ENCODE measurements at places on chromosomes 5 and 9. TPM values are rescaled to one million over a fixed set of nuclear protein-coding genes. Genes with fewer than 3 reads are reported as not detected.
A peak's percentile ranks its signal among the peaks of the same experiment; 100 is the strongest.

Gene SURF2
- 6.3 TPM for total RNA-seq

DNA sequence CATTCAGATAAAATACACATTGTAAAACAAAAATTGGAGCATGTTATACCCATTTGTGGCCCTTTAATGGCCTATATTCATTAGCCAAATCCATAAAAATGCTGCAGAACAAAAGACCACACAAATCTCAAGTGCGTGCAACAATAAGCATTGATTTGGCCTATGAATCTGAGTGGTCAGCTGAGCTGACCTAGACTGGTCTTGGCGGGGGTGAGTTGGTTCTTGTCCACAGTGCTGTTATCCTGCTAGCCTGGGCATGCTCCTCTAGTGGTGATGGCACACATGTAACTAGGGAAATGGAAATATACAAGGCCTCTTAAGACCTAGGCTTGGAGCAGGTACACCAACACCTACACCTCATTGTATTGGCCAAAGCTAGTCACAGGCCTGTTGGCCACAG lies 122.2 kb upstream of the TBCA start:
- H3K4me1 ChIP-seq, result no peaks in the 10 kb centered on the region
- H3K4me3 ChIP-seq, result no peak overlapping the region
- no peaks in the 10 kb centered on the region for H3K27me3 ChIP-seq
- no peak for DNase-seq
- no peaks in the 10 kb centered on the region for H3K36me3 ChIP-seq

Gene NDST1
- 81.4 TPM for total RNA-seq

Gene PCDHB5
- total RNA-seq, result 0.48 TPM

DNA sequence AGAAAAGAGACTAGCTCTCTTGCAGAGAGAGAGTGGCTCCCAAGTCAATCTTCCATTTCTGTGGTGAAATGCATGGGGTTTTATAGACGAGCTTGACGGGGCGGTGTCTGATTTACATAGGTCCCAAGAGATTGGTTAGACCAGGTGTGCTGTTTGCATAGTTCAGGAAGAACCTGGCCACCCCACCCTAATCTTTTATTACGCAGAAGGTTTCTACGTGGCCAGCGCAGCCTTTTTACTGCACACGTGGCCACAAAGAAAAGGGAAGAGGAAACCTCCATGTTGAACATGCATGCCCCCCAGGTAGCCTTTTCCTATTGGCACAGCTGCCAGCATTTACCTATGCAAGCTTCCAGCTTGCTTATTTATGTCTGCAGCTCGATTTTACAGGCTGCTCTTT lies 92.1 kb downstream of the CAVIN4 start:
- H3K4me3 ChIP-seq, result no peak overlapping the region
- no peak overlapping the region for H3K27ac ChIP-seq
- DNase-seq, result no peak
- H3K4me1 ChIP-seq, result no peaks in the 10 kb centered on the region
- no peaks in the 10 kb centered on the region for H3K36me3 ChIP-seq

GRCh38 chr9:8679371-8679822 lies 879.8 kb upstream of the DMAC1 start:
- no peaks in the 10 kb centered on the region for H3K4me1 ChIP-seq
- DNase-seq, result no peak
- H3K27me3 ChIP-seq, result no peaks in the 10 kb centered on the region
- H3K36me3 ChIP-seq, result no peaks in the 10 kb centered on the region

- H3K27ac ChIP-seq, result no peak overlapping the region
- no peak for DNase-seq
- no peaks in the 10 kb centered on the region for H3K4me1 ChIP-seq
- H3K36me3 ChIP-seq, result no peaks in the 10 kb centered on the region
Measured at GRCh38 chr5:43400082-43400481, 12.1 kb downstream of the CCL28 start.

DNA sequence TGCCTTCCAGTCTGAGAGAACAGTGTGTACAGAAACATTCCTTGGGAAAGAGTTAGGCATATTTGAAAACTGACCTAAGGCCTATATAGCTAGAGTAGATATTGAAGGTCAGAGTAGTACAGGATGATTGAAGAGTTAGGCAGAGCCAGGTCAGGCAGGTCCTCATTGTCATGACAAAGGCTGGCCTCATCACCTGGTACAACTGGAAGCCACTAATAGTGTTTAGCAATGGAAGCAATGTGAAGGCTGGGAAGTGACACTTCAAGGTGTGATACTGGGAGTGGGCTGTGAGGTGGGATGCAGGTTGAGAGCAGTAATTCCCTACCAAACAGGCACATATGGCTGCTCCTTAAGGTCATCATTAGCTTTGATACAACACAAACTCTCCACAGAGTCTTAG lies 123.6 kb upstream of the CCNH start:
- no peaks in the 10 kb centered on the region for H3K27me3 ChIP-seq
- H3K36me3 ChIP-seq, result no peaks in the 10 kb centered on the region
- DNase-seq, result no peak
- H3K27ac ChIP-seq, result no peak overlapping the region
- no peak overlapping the region for H3K4me3 ChIP-seq
- no peaks in the 10 kb centered on the region for H3K4me1 ChIP-seq

GRCh38 chr5:178349625-178350353 lies 117.2 kb upstream of the PHYKPL start:
- DNase-seq, result peak; percentile 27
- no peak overlapping the region for H3K27ac ChIP-seq
- no peak overlapping the region for H3K4me3 ChIP-seq
- no peaks in the 10 kb centered on the region for H3K4me1 ChIP-seq
- no peaks in the 10 kb centered on the region for H3K36me3 ChIP-seq
- no peaks in the 10 kb centered on the region for H3K27me3 ChIP-seq

All from right lobe of liver (tissue), 6 donors.